ENCODE measurements at places on chromosomes 12 and 14.

DNA sequence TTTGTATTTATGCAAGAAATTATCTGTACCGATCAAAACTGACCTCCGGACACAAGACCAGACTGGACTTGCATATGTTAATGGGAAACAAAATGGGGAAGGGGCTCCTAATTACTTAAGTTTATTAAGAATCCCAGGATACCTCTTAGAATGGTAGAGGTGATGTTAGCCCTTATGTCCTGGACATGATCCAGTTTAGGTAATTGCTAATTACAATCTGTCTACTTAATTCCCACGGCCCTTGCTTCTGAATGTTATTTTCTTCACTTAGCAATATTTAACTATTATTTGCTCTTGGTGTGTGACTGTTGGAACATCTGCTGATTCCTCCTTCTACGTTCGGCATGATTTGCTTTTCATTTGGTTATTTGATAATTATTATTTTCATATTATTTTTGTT lies 644.0 kb downstream of the DIO2 start:
- DNase-seq, result no peak

DNA sequence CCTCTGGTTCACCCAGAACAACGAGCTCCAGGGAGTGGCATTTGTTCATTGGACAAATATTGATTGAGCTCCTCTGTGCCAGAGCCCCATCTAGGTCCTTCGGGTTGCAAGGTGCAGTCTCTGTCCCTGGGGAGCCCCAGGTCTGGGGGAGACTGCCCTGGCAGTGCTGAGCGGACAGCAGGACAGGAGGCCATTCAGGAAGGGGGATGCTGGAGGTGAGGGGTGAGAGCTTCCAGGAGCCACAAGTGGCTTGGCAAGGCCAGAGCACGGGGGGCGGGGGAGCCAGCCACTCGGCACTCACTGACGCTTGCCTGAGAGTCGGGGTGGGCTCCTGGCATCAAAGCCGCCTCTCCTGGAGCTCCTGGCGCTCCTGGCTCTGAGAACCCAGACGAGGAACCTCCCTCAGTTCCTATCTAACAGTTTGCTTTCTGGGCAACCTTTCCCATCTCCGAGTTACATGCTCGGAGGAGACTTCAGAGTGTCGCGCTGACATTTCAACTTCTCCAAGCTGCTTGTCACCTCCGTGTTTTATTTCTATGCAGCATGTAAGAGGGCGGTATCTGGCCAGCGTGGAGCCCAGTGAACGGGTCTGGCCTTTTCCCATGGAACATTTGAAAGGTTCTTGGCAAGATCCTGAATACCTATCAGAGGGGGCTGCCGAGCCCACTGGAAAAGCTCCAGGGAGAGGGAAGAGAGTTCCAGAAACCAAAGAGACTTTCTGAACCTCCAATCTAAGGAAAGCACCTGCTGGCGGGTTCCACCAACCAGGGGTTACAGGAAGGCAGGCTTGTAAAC lies 62.0 kb upstream of the BCL11B start:
- DNase-seq, result no peak

DNA sequence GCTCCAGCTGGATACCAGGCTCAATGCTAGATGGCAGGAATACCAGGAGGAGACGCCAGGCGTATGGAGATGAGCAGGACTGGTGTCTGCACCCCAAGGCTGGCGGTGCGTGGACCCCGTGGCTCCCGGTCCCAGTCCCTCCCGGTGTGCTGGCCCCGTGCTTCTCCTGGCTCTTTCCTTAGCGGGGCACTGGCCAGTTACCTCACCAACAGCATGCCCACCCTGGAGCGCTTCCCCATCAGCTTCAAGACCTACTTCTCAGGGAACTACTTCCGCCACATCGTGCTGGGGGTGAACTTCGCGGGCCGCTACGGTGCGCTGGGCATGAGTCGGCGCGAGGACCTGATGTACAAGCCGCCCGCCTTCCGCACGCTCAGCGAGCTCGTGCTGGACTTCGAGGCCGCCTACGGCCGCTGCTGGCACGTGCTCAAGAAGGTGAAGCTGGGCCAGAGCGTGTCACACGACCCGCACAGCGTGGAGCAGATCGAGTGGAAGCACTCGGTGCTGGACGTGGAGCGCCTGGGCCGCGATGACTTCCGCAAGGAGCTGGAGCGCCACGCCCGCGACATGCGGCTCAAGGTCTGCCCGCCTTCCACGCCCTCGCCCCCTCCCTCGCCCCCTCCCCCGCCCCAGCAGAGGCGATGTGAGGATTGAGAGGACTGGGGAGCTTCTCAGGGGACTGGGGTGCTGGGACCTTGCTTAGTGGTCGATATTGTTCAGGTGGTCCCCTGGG lies 14.6 kb downstream of the VASH1 start:
- no peak for DNase-seq

- no peak for DNase-seq
Measured at GRCh38 chr12:78931466-78931990, 67.0 kb downstream of the SYT1 start.

GRCh38 chr12:113408756-113409298 lies 5.1 kb upstream of the SDS start:
- DNase-seq, result no peak

DNA sequence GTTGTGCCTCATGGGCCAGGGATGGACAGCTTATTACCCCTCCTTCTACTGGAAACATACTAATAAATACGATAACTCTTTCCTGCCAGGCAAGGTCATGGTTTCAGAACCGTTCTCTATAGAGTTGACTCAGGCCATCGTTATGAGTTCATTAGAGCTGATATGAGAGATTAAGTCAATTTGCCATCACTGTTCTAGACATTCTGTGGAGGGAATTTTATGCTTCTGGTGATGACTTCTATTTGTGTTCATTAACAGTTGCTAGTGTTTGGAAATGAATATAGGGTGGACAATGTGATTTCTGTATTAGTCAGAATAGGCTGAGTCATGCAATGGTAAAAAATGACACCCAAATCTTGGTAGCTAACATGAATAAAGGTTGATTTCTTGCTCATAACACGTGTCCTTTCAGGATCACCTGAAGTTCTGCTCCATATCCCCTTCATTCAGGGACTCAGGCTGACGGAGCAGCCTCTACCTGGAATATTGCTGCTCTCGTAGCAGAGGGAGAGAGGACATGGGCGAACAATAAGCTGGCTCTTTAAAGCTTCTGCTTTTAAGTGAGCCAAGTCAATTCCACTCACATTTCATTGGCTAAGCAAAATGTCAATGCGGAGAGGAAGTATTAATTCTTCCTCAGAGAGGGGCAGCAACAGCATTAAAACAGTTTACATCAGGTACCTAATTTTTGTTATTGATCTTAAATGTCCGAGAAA lies 18.5 kb upstream of the TBPL2 start:
- no peak for DNase-seq

DNA sequence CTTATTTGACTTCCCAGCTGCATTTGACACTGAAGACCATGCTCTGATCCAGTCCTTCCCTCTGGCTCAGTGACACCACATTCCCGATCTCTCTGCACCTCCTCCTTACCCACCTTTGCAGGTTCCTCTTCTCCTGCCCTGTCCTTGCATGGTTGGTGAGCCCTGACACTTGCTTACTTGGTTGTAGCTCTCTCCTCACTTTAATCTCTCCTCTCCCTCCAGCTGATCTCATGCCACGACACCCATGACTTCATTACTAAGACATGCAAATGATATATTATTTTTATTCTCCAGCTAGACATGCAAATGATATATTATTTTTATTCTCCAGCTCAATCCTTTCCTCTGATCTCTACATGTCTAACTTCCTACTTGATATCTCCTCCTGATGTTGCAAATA lies at the start of gene SERPINA9:
TSS of gene SERPINA9 (minus strand) at position 175 of the 400 bp plus-strand sequence. CDS start 6,357 bp downstream, outside the sequence.
- no peak for DNase-seq

GRCh38 chr12:90672081-90672480 lies 282.9 kb downstream of the CCER1 start:
- DNase-seq, result no peak

- no peak for DNase-seq
Measured at GRCh38 chr14:75383721-75384120, 44.1 kb upstream of the JDP2 start.

DNA sequence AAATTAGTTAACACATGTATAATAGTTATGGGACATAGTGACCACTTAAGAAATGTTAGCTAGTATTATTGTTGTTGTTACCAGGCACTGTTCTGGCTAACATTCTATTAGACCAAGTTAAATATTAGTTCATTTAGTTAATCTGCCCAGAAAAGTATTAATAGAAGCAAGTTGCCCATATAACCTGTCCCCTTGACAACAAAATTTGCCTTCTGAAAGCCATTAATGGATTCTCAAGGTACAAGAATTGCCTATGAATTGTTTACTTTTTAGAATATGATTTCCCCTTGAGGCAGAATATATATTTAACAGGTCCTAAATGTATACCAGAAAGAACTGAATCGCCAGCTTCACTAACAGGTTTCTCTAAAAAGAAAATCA lies 167.3 kb upstream of the TMCC3 start:
- DNase-seq, result no peak

DNA sequence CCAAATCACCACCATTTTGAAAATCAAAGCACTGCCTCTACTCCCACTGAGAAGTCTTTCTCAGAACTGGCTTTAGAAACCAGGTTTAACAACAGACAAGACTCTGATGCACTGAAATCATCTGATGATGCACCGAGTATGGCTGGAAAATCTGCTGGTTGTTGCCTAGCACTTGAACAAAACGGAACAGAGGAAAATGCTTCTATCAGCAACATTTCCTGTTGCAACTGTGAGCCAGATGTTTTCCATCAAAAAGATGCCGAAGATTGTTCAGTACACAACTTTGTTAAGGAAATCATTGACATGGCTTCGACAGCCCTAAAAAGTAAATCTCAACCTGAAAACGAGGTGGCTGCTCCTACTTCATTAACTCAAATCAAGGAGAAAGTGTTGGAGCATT lies 115.0 kb upstream of the NPAS3 start:
- no peak for DNase-seq

DNA sequence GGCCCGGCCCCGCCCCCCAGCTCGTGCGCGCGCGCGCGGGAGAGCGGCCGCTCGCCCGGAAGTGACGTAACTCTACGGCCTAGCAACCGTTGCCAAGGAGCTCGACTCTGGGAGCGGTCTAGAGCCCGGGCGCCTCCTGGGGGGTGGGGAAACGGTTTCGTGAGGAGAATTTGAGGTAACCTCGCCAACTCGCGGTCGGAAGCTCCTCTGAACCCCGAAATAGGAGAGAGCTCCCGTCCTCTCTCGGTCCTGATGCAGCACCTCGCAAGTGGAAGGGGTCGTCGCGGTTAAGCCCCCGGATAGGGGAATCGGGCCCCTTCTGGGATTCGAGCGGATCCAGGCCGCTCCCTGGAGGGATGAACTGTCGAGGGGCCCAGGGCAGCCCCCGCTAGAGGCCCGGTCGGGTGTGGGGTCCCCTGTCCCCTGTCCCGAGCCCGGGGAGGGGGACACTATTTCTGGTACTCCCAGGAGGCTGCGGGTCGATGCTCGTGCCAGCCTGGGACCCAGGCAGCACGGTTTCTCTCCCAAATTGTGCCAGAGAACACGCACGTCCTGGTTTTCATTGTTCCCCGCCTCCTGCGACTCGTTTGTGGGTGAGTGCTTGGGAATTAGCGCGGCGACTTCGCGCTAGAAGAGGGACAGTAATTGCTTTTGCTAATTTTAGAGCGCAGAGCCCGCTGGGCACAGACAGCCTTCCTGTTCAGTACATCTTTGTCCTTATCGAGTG lies at the start of gene IFT81:
TSS of gene IFT81 (plus strand) at position 89 of the 727 bp plus-strand sequence. CDS start 3,024 bp downstream, outside the sequence.
- peak; percentile 96 for DNase-seq

GRCh38 chr12:47071241-47071852 lies 8.1 kb upstream of the PCED1B start:
- DNase-seq, result no peak

GRCh38 chr14:100293497-100294212 lies 12.6 kb downstream of the SLC25A29 start:
- DNase-seq, result no peak

DNA sequence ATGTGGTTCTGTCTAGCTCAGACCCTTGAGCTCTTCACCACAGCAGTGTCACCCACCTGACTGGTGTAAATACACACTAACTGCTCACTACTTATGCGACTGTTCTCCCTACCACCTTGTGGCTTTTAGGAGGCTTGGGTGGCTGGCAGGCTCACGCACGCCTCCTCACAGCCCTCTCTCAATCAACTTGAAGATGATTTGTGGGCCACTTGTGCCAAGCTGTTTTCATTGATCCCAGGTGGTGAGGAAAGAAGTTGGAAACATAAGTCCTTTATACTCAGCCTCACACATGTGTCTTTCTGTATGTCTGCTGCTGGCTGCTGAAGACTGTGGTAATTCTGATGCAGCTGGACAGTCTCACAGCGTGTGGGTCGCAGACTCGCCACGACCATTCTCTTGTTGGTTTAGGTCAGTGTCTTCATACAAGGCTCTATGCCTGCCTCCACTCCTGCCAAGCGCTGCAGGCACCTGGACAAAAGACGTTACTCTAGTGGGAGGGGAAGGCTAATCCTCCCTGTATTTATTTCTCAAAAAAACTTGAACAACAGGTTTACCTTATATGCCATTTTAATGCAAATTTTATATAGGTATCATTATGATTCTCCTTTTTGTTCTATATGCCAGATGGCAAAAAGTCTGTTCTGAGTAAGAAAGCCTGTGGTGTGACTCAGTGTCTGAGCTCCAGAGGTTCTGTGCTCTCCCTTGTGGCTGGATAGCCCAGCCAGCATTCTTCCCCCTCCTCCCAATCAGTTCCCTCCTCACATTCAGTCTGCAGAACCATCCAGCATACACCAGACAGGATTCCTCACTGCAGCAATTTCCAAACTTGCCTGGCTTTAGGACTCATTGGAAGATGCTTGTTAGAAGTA lies 115.6 kb downstream of the DIP2B start:
- DNase-seq, result no peak

- no peak for DNase-seq
Measured at GRCh38 chr12:81692008-81692407, 67.1 kb downstream of the PPFIA2 start.

DNA sequence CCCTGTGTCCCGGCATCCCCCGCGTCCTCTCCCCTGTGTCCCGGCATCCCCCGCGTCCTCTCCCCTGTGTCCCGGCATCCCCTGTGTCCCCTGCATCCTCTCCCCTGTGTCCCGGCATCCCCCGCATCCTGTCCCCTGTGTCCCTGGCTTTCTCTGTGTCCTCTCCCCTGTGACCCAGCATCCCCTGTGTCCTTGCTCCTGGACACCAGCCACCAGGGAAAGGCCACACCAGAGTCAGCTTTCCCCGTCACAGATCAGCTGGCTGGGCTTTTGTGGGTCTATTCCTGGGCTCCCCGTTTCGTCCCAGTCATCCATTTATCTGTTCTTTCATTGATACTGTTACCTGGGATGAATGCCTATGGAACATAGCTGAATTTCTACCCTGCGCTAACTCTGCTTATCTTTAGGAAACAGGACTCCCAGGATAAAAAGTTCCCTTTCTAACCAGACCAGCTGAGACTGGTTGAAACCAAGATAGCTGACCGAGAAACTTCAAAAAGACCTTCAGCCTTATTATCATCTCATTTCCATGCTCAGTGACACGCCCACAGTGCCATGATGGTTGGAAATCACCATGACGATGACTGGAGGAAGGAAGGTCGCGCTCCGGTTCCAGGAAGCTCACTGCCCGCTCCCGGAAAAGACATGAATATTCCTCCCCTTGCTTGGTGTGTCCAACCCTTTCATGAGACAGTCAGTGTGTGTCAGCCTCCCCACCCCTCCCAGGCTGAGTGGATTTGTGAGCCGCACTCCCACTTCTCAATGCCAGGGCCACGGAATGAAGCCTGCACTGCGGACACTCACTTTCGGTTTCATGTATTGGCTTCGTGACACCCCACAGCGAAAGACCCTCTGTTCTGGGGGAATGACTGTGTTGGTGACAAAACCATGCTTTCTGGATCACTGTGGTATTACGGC lies 276.4 kb upstream of the SFSWAP start:
- no peak for DNase-seq

GRCh38 chr12:101564912-101565311 lies 29.9 kb upstream of the MYBPC1 start:
- no peak for DNase-seq

- no peak for DNase-seq
Measured at GRCh38 chr12:117100851-117101673, 1.8 kb upstream of the TESC start.
